HepG2 (cell line): ENCODE measurements at places on chromosomes 12 and 14. TPM values are rescaled to one million over a fixed set of nuclear protein-coding genes. Genes with fewer than 3 reads are reported as not detected.

SERPINA10 gene
- 12.1 and 20.1 TPM in 2 replicates for total RNA-seq

DNA sequence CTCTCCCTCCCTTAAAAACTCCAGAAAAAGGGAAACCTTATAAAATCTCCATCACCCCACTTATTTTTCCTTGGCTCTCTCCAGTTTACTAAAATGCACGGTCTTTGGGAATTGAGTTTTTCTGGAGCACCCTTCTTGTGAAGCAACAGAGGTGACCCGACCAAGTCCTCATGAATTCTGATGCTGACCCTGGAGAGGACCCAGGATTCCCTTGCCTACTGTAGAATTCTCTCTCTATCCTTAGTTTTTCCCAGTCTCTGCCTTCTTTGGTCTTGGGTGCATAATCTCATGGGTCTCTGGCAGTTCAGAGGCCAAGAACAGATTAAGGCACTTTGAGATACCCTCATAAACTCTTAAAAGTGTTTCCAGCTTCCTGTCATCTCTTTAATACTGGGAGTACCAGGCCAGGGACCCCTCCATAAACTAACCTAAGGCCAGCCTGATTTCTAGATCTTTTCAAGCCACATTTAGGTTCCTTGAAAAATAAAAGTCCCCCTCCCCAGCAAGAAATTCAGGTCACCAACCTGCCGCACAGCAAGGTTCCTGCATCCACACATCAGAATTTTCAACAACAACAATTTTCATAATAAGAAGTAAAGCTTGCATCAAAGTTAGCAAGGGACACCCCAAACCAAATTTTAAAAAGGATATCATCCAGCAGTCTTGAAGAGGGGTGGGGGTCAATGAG lies 5.1 kb upstream of the HOXC4 start:
- H3K4me1 ChIP-seq: no peaks in the 10 kb centered on the region
- no peak overlapping the region for H3K27ac ChIP-seq
- no peaks in the 10 kb centered on the region for H3K36me3 ChIP-seq
- no peak overlapping the region for H3K4me3 ChIP-seq
- peaks cover 83% of the 10 kb centered on the region for H3K27me3 ChIP-seq
- no peak for DNase-seq

DNA sequence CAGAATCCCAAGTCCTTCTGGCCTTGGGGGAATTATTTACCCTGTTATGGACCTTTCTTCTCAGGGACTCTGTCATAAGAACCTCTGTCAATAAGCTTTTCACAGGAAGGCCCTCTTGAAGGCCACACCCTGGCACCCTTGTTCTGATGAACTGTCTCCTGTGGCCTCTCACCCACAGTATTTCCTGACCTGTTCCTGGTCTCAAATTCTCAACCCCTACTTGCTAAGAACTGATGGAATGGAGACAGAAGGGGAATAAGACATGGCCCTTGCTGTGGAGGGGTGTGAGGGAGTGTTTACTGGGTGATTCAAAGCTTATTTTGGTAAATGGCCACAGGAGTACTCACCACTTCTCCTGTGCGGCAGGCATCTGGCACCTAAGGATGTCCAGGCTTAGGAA lies 1082.9 kb downstream of the BCL11B start:
- H3K36me3 ChIP-seq: no peaks in the 10 kb centered on the region
- no peak for DNase-seq
- H3K27me3 ChIP-seq: no peaks in the 10 kb centered on the region
- no peak overlapping the region for H3K27ac ChIP-seq
- H3K4me3 ChIP-seq: no peak overlapping the region
- H3K4me1 ChIP-seq: no peaks in the 10 kb centered on the region

DNA sequence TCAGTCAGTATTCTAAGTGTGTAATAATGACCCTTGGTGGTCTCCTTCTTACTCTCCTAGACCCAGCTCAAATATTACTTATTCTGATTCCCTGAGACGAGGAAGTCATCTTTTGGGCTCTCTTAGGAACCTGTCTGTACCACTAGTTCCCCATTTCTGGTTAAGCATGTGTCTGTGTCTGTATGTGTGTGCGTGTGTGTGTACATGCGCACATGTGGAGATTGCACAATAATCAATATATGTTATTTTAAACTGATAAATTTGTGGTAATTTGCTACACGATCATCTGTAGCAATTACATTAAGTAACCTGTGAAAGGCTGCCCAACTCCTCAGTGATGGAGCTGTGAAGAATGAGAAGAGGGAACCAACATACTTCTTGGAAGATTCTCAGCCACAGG lies 132.2 kb downstream of the ASCL4 start:
- H3K36me3 ChIP-seq: no peaks in the 10 kb centered on the region
- H3K27ac ChIP-seq: no peak overlapping the region
- no peaks in the 10 kb centered on the region for H3K4me1 ChIP-seq
- no peak overlapping the region for H3K4me3 ChIP-seq
- no peak for DNase-seq

SLC10A1 gene
- not detected in 2 replicates for total RNA-seq

GRCh38 chr14:56172571-56172971 lies 54.4 kb downstream of the PELI2 start:
- H3K4me3 ChIP-seq: no peak overlapping the region
- H3K36me3 ChIP-seq: no peaks in the 10 kb centered on the region
- H3K4me1 ChIP-seq: no peaks in the 10 kb centered on the region
- 0 out of 2 replicates have a peak, but pooled peaks cover 1% of the 10 kb centered on the region for H3K27me3 ChIP-seq
- no peak overlapping the region for H3K27ac ChIP-seq

IL23A gene
- total RNA-seq: 0.35 and 0.51 TPM in 2 replicates

DNA sequence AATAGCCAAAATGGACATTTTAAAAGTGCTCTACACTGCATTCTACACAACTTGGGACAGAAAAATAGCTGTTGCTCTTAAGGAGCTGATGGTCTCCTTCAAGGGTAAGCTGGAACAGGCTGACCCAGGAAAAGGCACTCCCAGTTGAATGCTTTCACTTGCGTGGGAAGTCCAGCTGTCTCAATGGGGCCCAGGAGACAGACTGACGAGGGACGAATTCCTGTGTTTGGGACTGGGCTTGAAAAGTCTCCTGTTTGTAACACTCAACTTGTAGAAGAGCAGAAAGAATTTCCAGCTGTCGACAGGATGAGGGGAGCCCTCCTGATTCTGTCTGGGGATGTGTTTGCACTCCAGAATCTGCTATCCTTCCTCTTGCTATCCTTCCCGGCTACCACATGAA lies 180.8 kb downstream of the ZFP36L1 start:
- H3K36me3 ChIP-seq: no peaks in the 10 kb centered on the region
- H3K27ac ChIP-seq: no peak overlapping the region
- no peaks in the 10 kb centered on the region for H3K27me3 ChIP-seq
- no peak for DNase-seq
- peaks cover 52% of the 10 kb centered on the region for H3K4me1 ChIP-seq

DNA sequence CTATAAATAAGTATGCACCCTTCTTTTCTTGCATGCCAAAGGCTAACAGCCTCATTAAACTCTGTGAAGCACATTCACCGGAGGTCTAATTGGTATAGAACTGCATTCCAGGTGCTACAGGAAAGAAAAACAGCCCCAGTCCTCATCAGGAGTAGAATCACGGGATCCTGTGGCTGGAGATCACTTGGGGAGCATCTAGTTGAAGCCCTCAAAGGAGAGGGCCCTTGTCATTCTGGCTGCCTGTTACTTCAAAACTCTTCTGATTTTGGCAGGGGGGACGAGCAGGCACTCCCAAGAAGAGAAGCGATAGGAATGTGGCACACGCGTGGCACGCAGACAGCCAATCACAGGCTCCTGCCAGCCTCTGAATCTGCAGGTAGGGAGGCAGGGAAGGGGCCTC lies 154.4 kb downstream of the TTC7B start:
- no peaks in the 10 kb centered on the region for H3K4me1 ChIP-seq
- H3K4me3 ChIP-seq: no peak overlapping the region
- no peaks in the 10 kb centered on the region for H3K27me3 ChIP-seq
- H3K27ac ChIP-seq: no peak overlapping the region
- no peaks in the 10 kb centered on the region for H3K36me3 ChIP-seq

- DNase-seq: no peak
- H3K36me3 ChIP-seq: no peaks in the 10 kb centered on the region
- H3K27me3 ChIP-seq: no peaks in the 10 kb centered on the region
- H3K27ac ChIP-seq: no peak overlapping the region
- H3K4me3 ChIP-seq: no peak overlapping the region
Measured at GRCh38 chr12:78209846-78210505, 379.3 kb downstream of the NAV3 start.

GRCh38 chr12:10186299-10186698 lies 7.5 kb downstream of the TMEM52B start:
- no peak for DNase-seq
- no peak overlapping the region for H3K27ac ChIP-seq
- no peaks in the 10 kb centered on the region for H3K27me3 ChIP-seq

DNA sequence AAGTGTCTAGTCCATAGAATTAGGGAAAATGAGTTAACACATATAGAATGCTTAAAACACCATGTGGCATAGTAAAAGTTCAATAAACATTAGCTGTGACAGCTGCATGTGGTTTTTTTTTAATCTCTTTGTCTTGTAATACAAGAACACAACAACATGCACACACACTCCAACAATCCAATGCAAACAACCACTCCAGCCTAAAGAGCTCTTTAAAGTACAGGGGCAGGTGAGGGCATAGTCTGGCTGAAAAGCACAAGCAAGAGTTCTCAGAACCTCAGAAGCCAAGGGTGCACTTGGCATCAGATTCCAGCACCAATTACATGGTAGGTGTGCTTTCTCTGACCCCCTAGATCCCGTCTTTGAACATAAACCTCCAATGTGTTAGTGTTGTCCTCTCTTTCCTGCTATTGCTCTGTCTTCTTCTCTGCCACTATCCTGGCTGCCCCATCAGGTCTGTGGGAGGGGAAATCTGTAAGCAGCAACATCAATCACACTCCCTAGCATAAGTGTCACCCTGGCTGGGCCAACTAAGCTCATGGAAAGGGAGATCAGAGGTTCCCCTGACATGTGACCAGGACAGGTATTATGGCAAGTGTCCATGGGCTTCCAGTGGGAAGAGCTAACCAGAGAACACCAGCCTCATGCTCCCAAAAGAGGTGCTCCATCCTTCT lies 91.0 kb downstream of the SLC8A3 start:
- no peak for DNase-seq
- no peaks in the 10 kb centered on the region; the same call in 2 of the 3 replicates for H3K27me3 ChIP-seq
- peaks cover 9% of the 10 kb centered on the region; the same call in 1 of the 2 replicates for H3K4me1 ChIP-seq
- H3K36me3 ChIP-seq: no peaks in the 10 kb centered on the region
- H3K27ac ChIP-seq: no peak overlapping the region
- no peak overlapping the region for H3K4me3 ChIP-seq

GRCh38 chr12:67957383-67957782 lies 31.9 kb upstream of the IFNG-AS1 start:
- no peaks in the 10 kb centered on the region for H3K27me3 ChIP-seq
- H3K36me3 ChIP-seq: no peaks in the 10 kb centered on the region
- no peak overlapping the region for H3K4me3 ChIP-seq
- no peak overlapping the region for H3K27ac ChIP-seq

TRIM9 gene
- total RNA-seq: 0.04 TPM in 1 of 2 replicates, not detected in the other

GRCh38 chr14:95998656-95999055 lies 40.5 kb upstream of the C14orf132 start:
- no peak for DNase-seq
- H3K27me3 ChIP-seq: no peaks in the 10 kb centered on the region
- no peaks in the 10 kb centered on the region for H3K4me1 ChIP-seq

LYZ gene
- 1,312 and 2,054 TPM in 2 replicates for total RNA-seq

DNA sequence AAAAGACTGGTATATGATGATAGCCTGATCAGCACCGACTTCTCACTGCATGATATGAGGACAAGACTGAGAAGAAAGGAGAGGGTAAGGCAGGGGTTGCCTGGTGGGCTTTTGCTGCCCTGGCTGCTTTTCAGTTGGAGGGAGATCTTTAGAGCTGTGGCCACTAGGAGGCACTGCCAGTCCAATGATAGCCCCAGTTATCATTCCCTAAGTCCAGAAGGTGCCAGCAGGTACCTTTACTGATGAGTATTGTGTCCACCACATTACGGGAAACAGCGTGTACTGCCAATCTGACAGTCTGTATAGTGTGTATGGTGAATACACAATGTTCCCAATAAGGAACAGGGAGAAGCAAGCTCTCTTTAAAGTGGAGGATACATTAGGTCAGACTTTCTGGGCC lies 55.8 kb upstream of the CCDC175 start:
- peaks cover 8% of the 10 kb centered on the region; the same call in 1 of the 2 replicates for H3K4me1 ChIP-seq
- peak; percentile 20 for DNase-seq
- H3K27ac ChIP-seq: no peak overlapping the region
- H3K36me3 ChIP-seq: no peaks in the 10 kb centered on the region
- 0 out of 2 replicates have a peak, but pooled peaks cover 1% of the 10 kb centered on the region for H3K27me3 ChIP-seq

GRCh38 chr12:125890971-125891370 lies 825.7 kb downstream of the AACS start:
- H3K27me3 ChIP-seq: no peaks in the 10 kb centered on the region
- H3K27ac ChIP-seq: no peak overlapping the region
- no peaks in the 10 kb centered on the region for H3K36me3 ChIP-seq
- DNase-seq: no peak

NAV3 gene
- 0.18 and 0.51 TPM in 2 replicates for total RNA-seq
